ENCODE measurements at places on chromosomes 7 and 10. TPM values are rescaled to one million over a fixed set of nuclear protein-coding genes. Genes with fewer than 3 reads are reported as not detected.
A peak's percentile ranks its signal among the peaks of the same experiment; 100 is the strongest.

DNA sequence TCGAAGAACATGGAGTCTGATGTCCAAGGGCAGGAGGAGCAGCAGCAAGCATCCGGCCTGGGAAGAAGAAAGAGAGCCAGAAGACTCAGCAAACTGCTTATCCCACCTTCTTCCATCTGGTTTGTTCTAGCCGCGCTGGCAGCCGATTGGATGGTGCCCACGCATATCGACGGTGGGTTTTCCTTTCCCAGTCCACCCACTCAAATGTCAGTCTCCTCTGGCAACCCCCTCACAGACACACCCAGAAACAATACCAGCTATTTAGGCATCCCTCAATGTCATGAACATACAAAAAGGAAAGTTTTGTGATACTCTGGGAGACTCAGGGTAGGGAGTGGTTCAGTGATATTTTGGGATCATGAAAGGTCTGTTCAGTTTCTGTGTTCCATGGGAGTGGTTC, 139.6 kb downstream of the LYZL1 start:
- no peak for DNase-seq
- H3K4me1 ChIP-seq: no peaks in the 10 kb centered on the region
- H3K27ac ChIP-seq: no peak overlapping the region

GRCh38 chr7:24812305-24812945, 55.2 kb upstream of the GSDME start:
- H3K27ac ChIP-seq: no peak overlapping the region
- DNase-seq: no peak
- peaks cover 68% of the 10 kb centered on the region for H3K36me3 ChIP-seq

DNA sequence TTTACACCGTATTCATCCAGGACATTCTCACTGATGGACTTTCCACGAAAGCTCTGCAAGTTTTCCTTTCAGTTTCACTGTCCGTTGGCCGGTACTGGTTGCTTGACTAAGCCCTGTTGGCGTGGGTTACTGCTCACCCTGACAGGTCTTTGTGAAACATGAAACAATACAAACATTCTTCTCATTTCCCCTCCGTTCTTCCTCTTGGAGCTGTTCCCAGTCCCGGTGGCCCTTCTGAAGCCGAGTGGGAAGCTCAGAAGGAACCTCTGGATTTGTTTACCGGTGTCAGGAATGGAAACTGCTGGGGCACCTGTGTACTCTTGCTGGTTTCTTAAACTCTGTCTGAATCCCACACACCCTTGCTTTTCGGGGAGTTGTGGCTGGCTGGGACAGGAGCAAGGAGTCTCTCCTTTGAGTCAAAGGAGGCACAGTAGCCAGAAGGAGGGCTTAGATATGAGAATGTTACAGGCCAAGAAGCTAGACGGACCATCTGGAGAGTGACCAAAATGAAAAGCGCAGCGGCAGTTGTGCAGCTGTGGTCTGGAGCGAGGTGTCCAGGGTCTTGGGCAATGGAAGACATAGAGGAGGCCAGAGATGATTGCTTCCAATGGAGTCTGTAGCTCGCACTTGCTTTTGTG, 45.7 kb downstream of the LYZL2 start:
- H3K4me1 ChIP-seq: peaks cover 49% of the 10 kb centered on the region
- H3K27ac ChIP-seq: peak overlapping the region; percentile 31
- no peaks in the 10 kb centered on the region for H3K36me3 ChIP-seq
- no peaks in the 10 kb centered on the region for H3K27me3 ChIP-seq
- peak overlapping the region; percentile 67 for H3K4me3 ChIP-seq

DNA sequence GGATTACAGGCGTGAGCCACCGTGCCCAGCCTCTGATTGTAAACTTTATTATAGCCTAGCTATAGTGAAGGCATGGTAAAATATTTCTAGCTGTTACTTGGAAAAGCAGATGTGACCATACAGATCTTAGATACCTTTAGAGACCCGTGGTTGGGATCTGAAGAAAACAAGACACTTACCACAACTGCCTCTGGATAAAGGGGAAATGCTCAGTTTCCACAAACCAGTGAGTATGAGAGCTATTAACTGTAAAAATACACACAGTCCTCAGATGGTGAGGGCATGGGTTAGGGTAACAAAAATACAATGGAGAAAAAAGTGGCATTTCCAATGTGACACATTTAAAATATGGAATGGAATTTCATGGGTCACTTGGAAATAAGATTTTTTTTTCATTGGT, 63.0 kb downstream of the ZNF438 start:
- DNase-seq: no peak
- H3K27me3 ChIP-seq: no peaks in the 10 kb centered on the region
- peaks cover 3% of the 10 kb centered on the region for H3K36me3 ChIP-seq
- peaks cover 9% of the 10 kb centered on the region for H3K4me1 ChIP-seq
- H3K4me3 ChIP-seq: no peak overlapping the region
- no peak overlapping the region for H3K27ac ChIP-seq

GRCh38 chr7:120583899-120584586, 273.9 kb downstream of the TSPAN12 start:
- H3K27me3 ChIP-seq: no peaks in the 10 kb centered on the region
- no peaks in the 10 kb centered on the region for H3K36me3 ChIP-seq
- no peak overlapping the region for H3K4me3 ChIP-seq

- DNase-seq: no peak
- H3K36me3 ChIP-seq: no peaks in the 10 kb centered on the region
- no peak overlapping the region for H3K4me3 ChIP-seq
Observed at GRCh38 chr10:97047788-97048187, 138.0 kb downstream of the SLIT1 start.

DNA sequence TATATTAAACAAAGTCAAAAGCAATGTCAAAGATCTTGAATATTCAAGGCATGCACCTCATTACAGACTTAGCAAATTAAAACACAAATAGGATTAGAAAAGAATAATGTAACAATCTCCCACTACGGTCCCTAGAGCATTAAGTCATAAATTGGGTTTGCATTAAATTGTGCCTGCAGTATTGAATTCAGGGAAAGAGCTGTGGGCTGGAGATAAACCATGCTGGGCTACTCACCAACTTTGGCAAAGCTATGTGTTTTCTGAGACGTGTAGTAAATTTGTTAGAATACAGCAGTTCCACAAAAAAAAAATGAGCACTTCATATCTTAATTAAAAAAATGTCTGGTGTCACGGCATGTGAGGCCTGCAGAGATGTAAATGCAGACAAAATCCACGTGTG, 241.6 kb downstream of the SNX10 start:
- H3K36me3 ChIP-seq: no peaks in the 10 kb centered on the region
- H3K4me3 ChIP-seq: no peak overlapping the region

DNA sequence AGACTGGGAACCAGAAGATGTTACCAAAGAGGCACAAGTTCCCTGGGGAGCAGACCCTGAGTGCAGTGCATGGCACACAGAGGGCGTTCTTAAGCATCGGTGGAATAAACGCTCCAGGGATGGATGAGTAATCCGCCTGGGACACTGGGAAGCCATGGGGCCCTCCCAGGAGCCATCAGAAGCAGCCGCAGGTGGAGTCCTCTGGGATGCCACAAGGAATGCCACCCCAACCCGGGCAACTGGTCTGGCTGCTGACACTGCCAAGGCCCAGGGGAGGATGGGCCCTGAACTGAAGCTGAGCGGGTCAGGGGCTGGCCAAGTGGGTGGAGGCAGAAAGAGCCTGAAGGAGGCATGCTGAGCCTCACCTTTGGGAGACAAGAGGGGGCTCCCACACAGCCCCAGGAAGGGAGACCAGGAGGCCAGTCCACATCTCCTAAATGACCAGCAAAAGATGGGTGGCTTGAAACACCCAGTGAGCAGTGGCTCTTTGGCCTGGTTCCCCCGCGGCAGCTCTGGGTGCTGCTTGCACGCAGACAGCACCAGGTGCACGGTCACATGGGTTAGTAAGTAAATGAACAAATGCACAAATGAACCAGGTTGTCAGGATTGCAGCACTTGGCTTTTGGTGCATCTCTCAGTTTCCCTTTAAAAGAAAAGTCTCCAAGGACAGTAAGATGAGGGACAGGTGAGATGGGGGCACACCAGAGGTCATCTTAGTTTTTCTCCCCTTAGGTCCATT, 141.3 kb upstream of the ZMIZ1 start:
- H3K4me3 ChIP-seq: no peak overlapping the region
- no peak for DNase-seq
- H3K27me3 ChIP-seq: peaks cover 18% of the 10 kb centered on the region
- no peaks in the 10 kb centered on the region for H3K36me3 ChIP-seq

- H3K36me3 ChIP-seq: no peaks in the 10 kb centered on the region
- H3K27me3 ChIP-seq: peaks cover 13% of the 10 kb centered on the region
- H3K4me3 ChIP-seq: no peak overlapping the region
- DNase-seq: no peak
- no peak overlapping the region for H3K27ac ChIP-seq
- H3K4me1 ChIP-seq: peaks cover 4% of the 10 kb centered on the region
Observed at GRCh38 chr7:45578467-45578866, 4.3 kb downstream of the ADCY1 start.

DNA sequence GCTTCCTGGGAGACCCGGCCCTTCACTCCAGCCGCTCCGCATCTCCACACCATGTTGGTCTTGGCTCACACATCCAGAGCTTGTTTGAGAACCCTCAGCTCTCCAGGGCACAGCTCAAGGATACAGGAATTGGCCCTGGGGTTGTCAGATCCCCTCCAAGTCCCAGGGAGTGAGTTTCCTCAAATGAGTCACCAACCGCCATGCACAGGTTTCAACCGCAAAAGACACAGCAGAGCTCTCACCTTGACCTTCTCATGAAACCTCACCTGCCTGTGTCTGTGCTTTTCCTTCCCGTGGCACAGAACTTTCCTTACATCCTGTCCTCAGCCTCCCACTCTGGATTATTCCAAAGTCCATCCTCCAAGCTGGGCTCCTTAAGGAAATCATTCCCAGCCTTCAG, 20.6 kb downstream of the AZGP1 start:
- DNase-seq: no peak
- no peaks in the 10 kb centered on the region for H3K4me1 ChIP-seq
- peaks cover 28% of the 10 kb centered on the region for H3K27me3 ChIP-seq
- no peak overlapping the region for H3K27ac ChIP-seq

DNA sequence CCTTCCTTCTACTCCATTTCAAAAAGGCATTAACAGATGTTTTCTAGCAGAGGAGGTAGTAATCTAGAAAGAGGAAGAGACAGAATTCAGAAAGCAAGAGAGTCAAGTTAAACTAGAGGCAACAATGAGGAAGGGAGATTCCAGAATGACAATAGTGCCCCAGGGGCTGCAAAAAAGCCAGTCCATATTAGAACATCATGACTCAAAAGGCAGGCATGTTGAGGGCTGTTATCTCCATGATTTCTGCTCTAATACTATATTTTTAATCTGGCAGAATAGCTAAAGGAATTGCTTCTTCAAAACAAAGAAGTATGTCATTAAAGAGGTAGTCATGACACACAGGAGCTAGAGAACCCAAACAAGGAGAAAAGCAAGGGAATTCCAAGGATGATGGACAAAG, 599.6 kb downstream of the INHBA start:
- DNase-seq: no peak
- no peaks in the 10 kb centered on the region for H3K27me3 ChIP-seq
- H3K4me1 ChIP-seq: peaks cover 2% of the 10 kb centered on the region
- H3K4me3 ChIP-seq: no peak overlapping the region
- no peak overlapping the region for H3K27ac ChIP-seq

GRCh38 chr10:45374350-45375052, 485 bp downstream of the ALOX5 start:
- H3K36me3 ChIP-seq: peaks cover 32% of the 10 kb centered on the region
- no peak for DNase-seq
- peaks cover 88% of the 10 kb centered on the region for H3K4me1 ChIP-seq
- peak overlapping the region; percentile 94 for H3K4me3 ChIP-seq

GRCh38 chr10:116625845-116626244, 5.1 kb downstream of the PNLIPRP2 start:
- no peak overlapping the region for H3K4me3 ChIP-seq
- H3K27ac ChIP-seq: no peak overlapping the region
- H3K4me1 ChIP-seq: no peaks in the 10 kb centered on the region

DNA sequence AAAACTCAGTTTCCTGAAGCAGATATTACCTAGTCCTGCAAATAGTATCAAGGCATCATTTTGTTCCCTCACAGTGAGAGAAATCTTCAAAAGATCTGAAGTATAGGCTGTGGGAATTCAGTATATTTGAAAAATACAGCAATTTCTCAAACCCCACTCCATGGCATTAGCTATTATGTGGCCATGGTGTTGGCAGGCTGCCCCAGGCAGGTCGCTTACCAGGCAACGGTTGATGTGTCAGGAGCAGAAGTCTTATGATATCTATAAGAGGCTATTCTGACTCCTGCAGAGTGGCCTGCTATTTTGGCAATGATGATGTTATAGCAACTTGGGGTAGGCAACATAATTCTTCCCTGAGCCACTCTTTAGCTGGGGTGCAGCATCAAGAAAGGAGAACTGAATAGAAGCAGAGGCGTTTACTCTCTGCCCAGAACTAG, 187.9 kb downstream of the PLXDC2 start:
- peak overlapping the region; percentile 73 for H3K27ac ChIP-seq
- H3K4me3 ChIP-seq: no peak overlapping the region
- peaks cover 11% of the 10 kb centered on the region for H3K4me1 ChIP-seq
- no peak for DNase-seq

DNA sequence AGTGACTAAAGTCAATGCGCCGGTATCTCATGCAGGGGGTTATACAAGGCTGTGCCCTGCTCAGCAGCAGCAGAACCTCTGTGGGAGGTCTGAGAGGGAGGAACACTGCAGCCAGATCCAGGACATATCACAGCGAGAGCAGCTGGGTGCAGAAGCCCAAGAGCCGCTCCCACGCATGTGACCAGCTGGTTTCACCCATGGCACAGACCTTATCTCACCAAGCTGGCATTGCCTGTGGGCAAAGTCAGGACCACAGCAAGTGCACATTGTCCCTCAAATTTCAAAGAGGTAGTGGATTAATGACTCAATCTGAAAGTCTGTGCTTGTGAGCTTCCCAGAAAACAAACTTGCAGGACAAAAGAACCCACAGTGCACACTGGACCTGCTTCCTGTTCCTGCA, 31.6 kb upstream of the AKR1C1 start:
- H3K4me1 ChIP-seq: no peaks in the 10 kb centered on the region
- no peak overlapping the region for H3K4me3 ChIP-seq
- H3K27me3 ChIP-seq: no peaks in the 10 kb centered on the region
- no peak for DNase-seq

- H3K4me1 ChIP-seq: peaks cover 14% of the 10 kb centered on the region
- no peak overlapping the region for H3K27ac ChIP-seq
- no peak overlapping the region for H3K4me3 ChIP-seq
- no peak for DNase-seq
- H3K27me3 ChIP-seq: no peaks in the 10 kb centered on the region
Observed at GRCh38 chr7:47471831-47472230, 110.1 kb downstream of the TNS3 start.

KLHL7 gene
- 13.4 TPM for total RNA-seq

IRF5 gene
- total RNA-seq: 164 TPM

BEND7 gene
- not detected for total RNA-seq

CUL2 gene
- total RNA-seq: 33.7 TPM

STOX1 gene
- total RNA-seq: 0.10 TPM

ETV1 gene
- total RNA-seq: not detected

PTPRZ1 gene
- total RNA-seq: not detected

TMEM139 gene
- 0.34 TPM for total RNA-seq

Data from activated B cell treated with CpG ODN at 0.5 μM for 24 hours (primary cell).